ENCODE measurements at places on chromosomes 3 and 15. TPM values are rescaled to one million over a fixed set of nuclear protein-coding genes. Genes with fewer than 3 reads are reported as not detected.

DNA sequence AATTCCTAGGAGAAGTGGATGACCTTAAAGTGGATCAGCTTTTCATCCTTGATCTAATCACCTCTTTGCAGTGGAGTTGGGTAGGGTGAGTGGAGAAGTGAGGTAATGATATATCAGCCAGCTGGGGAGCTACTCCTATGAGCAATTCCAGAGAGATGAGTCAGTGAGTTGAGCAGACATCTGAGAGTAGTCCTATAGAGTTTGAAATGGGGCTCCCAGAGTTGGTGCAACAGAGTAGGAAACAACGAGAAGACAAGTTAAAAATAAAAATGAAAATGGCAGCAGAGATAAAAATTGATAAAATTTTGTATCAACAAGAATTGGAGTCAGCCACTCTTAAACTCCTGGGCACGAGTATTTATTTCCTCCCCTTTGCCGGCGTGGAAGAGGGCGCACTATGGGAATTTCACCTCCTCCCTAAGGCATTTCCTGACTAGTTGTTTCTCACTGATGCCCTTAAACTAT, 150.8 kb upstream of the DPH6 start:
- H3K27ac ChIP-seq: no peak overlapping the region
- no peak for DNase-seq
- no peaks in the 10 kb centered on the region for H3K27me3 ChIP-seq
- no peaks in the 10 kb centered on the region for H3K4me1 ChIP-seq
- H3K36me3 ChIP-seq: no peaks in the 10 kb centered on the region

DNA sequence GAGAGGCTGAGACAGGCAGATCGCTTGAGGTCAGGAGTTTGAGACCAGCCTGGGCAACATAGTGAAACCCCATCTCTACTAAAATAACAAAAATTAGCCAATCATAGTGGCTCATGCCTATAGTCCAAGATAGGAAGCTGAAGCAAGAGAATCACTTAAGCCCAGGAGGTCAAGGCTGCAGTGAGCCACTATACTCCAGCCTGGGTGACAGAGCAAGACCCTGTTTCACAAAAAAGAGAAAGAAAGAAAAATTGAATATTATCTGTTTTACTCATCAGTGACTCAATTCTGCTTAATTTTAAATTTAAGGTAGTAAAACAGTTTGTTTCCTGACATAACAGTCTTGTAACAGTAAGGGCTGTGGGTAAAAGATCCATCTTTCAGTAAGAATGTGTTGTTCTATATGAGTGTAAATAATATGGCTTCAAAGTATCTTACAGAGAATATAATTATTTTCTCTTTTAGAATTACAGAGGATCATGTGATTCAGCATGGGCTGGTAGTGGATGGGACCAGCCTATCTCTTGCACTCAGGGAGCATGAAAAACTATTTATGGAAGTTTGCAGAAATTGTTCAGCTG, 85.8 kb downstream of the ATP11B start:
- H3K4me1 ChIP-seq: no peaks in the 10 kb centered on the region
- H3K36me3 ChIP-seq: peaks cover 8% of the 10 kb centered on the region
- H3K4me3 ChIP-seq: no peak overlapping the region
- H3K27me3 ChIP-seq: no peaks in the 10 kb centered on the region

DNA sequence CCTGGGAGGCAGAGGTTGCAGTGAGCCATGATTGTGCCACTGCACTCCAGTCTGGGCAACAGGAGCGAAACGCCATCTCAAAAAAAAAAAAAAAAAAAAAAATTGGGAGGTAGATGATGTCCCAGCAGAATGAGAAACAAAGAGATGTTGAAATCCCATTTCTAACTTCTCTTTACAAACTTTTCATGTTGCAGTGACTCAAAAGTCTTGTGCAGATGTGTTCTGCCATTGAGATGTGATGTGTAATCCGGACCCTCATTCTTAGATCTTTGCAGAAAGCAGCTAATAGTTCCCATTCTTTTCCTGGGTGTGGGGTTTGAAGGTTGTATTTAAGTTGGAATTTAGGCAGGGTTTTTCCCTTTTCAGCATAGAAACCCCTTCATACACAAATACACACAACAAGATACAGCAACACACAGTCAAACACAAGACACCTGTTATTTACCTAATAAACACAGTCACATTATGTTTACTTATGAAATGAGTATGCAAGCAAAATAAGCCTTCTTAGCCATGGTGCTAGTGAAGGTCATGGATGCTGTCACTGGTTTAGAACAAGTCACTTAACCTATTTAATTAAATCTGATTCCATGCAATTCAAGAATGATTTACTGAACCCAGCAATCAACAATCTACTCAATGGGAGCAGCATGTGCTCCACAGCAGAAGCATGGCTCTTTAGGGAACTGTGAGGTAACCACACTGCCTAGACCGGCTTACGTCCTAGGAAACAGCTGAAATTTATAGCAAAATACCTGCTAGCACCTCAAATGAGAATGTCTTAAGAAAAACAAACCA, 14.9 kb downstream of the SIAH2 start:
- H3K27ac ChIP-seq: no peak overlapping the region
- DNase-seq: no peak
- no peak overlapping the region for H3K4me3 ChIP-seq
- H3K36me3 ChIP-seq: peaks cover 3% of the 10 kb centered on the region

IL20RB gene
- 3.5 TPM for total RNA-seq

OR5H15 gene
- not detected for total RNA-seq

GRCh38 chr3:126692858-126693257, 11.2 kb upstream of the CHCHD6 start:
- H3K36me3 ChIP-seq: no peaks in the 10 kb centered on the region
- DNase-seq: no peak
- H3K27me3 ChIP-seq: no peaks in the 10 kb centered on the region
- no peaks in the 10 kb centered on the region for H3K4me1 ChIP-seq
- H3K27ac ChIP-seq: no peak overlapping the region

DNA sequence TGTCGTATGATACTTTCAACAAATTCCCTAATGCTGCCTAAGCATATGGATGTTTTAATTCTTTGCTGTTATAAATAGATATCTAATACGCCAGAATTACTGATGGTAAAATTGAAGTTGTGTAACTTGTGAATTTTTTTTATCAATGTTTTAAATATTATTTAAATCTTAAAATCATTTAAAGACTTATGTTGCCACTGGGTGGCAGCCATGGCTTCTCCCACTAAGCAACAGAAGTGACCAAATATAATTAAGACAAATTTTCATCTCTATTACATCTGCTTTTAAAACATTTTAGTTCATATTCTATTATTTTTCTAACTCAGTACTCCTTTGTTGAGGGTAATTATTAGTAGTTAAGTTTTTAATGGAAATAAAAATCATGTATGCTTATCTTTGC, 8.1 kb upstream of the IL20RB start:
- no peak overlapping the region for H3K4me3 ChIP-seq
- peaks cover 15% of the 10 kb centered on the region for H3K36me3 ChIP-seq
- no peak overlapping the region for H3K27ac ChIP-seq

GRCh38 chr3:122681284-122681973, 790 bp downstream of the PARP14 start:
- DNase-seq: no peak
- H3K36me3 ChIP-seq: no peaks in the 10 kb centered on the region
- peak overlapping the region; percentile 98 for H3K27ac ChIP-seq
- peaks cover 33% of the 10 kb centered on the region for H3K4me1 ChIP-seq

DNA sequence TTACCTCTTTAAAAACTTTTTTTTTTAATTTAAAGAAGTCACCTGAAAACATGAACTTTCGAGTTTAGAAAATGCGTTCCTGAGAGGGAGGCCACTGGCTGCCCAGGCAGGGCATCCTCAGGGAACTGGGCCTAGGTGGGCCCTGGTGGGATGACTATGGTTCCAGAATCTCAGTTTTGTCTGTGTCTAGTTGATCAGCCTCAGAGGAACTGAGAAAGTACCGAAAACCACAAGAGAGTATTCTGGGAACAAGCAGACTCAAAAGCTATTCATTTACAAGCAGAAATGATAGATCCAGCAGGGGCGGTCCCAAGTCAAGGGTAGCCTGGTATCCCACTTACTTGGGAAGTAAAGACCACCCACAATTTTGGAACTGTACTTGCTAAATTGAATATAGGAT, 10.5 kb downstream of the WWTR1 start:
- H3K27me3 ChIP-seq: no peaks in the 10 kb centered on the region
- no peak overlapping the region for H3K4me3 ChIP-seq
- H3K4me1 ChIP-seq: no peaks in the 10 kb centered on the region
- H3K27ac ChIP-seq: no peak overlapping the region
- no peaks in the 10 kb centered on the region for H3K36me3 ChIP-seq

MAP1A gene
- total RNA-seq: 0.30 TPM

DNA sequence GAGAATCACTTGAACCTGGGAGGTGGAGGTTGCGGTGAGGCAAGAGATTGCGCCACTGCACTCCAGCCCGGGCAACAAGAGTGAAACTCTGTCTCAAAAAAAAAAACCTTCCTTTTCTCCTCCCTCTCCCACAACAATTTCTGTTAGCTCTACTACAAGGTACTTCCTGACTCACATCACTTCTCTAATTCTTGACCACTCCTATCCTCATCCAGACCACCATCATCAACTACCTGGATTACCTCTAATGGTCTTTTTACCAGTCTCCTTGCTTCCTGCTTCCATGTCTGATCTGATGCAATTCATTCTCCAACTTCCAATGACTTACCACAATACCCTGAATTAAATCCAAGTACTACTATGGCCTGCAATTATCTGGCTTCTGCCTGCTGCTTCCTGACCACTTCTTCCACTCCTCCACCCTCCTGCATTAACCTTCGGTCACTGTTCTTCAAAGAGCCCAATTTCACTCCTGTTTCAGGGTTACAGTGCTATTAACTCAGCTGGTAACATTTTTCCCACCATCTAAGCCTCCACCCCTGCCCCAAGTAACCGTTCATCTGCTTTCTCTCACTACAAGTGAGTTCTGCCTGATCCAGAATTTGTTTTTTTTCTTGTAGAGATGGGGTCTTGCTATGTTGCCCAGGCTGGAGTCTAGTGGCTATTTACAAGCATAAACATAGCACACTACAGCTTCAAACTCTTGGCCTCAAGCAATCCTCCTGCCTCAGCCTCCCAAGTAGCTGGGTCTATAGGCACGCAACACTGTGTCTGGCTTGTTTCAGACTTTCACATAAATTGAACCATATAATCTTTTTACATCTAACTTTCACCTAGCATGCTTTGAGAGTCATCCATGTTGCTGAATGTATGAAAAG, 27.8 kb downstream of the DCAF1 start:
- H3K27me3 ChIP-seq: no peaks in the 10 kb centered on the region
- DNase-seq: no peak
- no peaks in the 10 kb centered on the region for H3K4me1 ChIP-seq
- H3K36me3 ChIP-seq: peaks cover 53% of the 10 kb centered on the region
- no peak overlapping the region for H3K27ac ChIP-seq
- H3K4me3 ChIP-seq: no peak overlapping the region

AP3B2 gene
- 0.56 TPM for total RNA-seq

PAK6 gene
- not detected for total RNA-seq

ANKDD1A gene
- total RNA-seq: 9.3 TPM

DNA sequence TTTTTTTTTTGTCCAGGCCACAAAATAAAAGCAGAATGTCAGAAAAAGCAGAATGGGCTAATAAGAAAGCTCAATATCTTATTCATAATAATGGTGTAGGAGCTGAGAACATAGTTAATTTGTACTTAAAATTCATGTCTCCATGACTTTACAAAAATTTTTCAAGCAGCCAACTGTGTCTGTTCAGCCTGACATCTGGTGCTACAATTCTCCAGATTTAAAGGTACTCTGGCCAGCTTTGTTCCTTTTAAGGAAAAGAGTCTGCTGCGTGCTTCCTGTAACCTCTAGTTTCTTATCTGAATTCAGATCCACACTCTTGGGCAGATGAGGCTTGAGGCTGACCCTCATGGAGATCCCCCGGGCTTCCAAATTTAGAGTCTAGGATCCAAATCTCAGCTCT, 8.7 kb upstream of the RFX7 start:
- no peak overlapping the region for H3K27ac ChIP-seq
- no peak for DNase-seq
- H3K36me3 ChIP-seq: no peaks in the 10 kb centered on the region
- no peaks in the 10 kb centered on the region for H3K4me1 ChIP-seq
- no peaks in the 10 kb centered on the region for H3K27me3 ChIP-seq

DNA sequence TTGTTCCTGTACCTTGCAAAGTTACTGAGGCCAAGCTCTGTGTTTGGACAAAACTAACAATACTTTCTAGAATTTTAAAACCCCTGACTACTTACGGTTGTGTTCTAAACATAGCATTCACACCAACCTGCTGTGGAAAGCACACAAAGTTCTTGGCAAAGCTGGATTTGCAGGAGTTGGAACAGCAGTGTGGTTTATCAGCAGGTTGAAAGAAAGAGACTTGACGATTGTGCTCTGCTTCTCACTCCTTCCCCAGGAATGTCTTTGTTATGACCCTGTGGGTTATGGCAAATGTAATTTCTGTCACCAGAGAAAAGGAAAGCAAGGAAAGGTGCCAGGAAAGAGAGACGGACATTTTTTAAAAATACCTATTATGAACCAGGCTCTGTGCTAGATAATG, 165.5 kb upstream of the TGFBR2 start:
- H3K36me3 ChIP-seq: no peaks in the 10 kb centered on the region
- no peaks in the 10 kb centered on the region for H3K4me1 ChIP-seq
- H3K4me3 ChIP-seq: no peak overlapping the region
- DNase-seq: no peak
- no peaks in the 10 kb centered on the region for H3K27me3 ChIP-seq

LRRC58 gene
- total RNA-seq: 16.6 TPM

POLQ gene
- 0.38 TPM for total RNA-seq

DNA sequence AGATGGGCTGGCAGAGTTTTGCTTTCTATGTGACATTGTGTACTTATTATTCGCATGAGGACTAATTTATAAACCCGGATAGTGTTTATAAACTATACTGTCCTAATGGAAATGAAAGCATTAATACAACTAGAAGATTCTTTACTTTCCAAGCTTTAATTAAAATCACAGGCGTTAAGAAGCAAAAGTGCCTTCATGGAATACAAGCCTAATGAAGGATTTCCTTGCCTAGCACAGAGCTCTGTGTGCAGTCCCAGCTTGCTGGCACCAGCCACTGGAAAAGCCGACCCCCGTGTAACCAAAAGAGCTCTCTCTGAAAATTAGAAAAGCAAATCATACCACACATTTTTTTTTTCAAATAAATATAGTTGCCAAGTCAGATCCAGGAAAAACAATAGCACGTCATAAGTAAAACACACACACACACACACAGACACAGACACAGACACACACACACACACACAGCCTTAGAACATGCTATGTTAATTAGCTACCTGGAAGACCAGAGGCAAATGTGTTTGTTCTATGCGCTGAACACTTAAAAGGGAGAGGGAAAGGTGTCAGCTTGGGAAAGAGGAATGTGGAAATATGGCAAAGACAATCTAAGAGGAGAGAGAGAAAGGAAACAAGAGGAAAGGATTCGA, 1084.2 kb downstream of the TUSC7 start:
- no peaks in the 10 kb centered on the region for H3K4me1 ChIP-seq
- H3K27ac ChIP-seq: no peak overlapping the region
- no peaks in the 10 kb centered on the region for H3K36me3 ChIP-seq
- no peak for DNase-seq
- H3K27me3 ChIP-seq: no peaks in the 10 kb centered on the region
- H3K4me3 ChIP-seq: no peak overlapping the region

DNA sequence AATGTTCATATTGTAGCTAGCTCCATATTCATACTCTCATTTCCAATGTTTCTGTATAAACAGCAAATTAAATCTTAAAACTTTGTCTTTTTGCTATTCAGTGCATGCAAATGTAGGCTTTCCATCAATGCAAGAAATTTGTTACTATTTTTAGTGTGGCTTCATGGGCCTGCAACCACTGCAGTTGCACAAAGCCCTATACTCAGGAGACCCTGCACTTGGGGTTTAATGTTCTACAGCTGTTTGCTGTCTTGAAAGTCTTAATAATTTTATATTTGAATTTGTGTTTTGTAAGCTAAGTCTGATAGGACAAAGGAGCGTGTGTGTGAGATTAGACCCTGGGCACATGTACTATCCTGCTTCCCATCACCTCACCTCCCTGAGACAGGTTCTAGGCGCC, 9.6 kb downstream of the PYDC2 start:
- H3K4me3 ChIP-seq: no peak overlapping the region
- no peak overlapping the region for H3K27ac ChIP-seq
- no peaks in the 10 kb centered on the region for H3K4me1 ChIP-seq
- H3K36me3 ChIP-seq: no peaks in the 10 kb centered on the region
- no peaks in the 10 kb centered on the region for H3K27me3 ChIP-seq

Data from naive thymus-derived CD4-positive, alpha-beta T cell (primary cell).